ENCODE measurements at places on chromosomes 1 and 21.

DNA sequence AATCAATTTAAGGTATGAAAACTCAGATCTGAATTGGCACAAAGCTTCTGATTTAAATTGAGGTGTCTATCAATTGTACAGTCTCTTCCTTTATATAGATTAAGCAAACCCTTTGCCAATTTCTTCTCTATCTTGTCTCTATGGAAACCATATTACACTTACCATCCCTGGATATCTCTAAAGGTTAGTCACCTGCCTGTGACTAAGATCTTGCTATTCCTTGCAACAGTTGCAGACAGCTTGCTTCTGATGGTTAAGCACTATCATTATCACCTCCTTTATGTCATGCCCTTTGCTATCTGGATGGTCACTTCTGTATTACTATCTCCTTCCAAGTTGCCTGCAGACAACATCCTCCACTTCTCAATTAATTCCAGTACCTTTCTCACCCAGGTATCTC lies 998.6 kb upstream of the B3GALT2 start:
- DNase-seq, result no peak

- no peak for DNase-seq
Measured at GRCh38 chr1:89407360-89407759, 43.5 kb downstream of the GBP6 start.

DNA sequence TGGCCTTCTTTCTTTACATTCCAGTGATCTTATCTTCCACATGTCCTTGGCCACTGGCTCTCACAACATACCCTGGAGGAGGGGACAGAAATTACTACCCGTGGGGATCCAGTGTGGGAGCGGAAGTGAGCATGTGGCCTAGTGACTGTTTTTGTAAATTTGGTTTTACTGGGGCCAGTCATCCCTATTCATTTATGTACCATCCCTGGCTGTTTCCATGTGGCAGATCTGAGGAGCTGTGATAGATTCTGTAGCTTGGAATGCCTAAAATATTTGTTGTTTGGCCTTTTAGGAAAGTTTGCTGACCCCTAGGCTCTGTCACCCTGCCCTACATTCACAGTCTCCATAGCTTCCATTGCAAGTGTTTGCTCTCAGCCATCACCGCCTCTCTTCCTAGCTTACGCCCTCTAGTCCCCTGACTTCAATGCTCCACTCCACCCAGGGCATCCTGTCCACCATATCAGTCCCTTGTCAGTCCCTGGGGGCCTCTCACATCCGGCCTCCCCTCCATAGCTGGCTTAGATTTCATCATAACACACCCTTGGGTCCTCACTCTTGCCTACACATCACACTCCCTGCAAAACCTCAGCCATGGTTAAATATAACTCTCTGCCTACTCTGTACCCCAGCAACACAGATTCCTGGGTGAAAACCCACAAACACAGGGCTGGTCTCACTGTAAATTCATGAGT lies 25.8 kb downstream of the DHCR24 start:
- DNase-seq, result no peak

- no peak for DNase-seq
Measured at GRCh38 chr1:112251766-112252506, 144.1 kb upstream of the CTTNBP2NL start.

DNA sequence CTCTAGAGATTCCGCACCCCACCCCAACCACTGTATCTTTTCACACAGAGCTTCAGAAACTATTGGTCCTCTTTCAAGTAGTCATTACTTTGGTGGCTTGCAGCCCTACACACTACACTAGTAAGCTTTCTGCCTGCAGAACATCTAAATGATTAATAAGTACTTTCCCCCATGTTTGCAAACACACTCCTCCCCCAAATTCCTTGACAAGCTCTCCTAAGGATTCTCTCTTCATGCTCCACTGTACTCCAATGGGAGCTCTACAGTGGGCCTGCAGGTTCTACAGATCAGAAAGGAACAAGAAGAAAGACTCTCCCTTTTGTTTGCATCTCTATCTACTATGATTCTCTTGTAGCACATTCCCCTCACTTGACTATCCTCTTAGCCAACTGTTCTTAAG lies 16.3 kb upstream of the NUF2 start:
- DNase-seq, result no peak

- DNase-seq, result no peak
Measured at GRCh38 chr1:230299191-230300006, 126.7 kb downstream of the PGBD5 start.

GRCh38 chr1:108082001-108082400 lies 117.0 kb upstream of the VAV3 start:
- DNase-seq, result no peak

DNA sequence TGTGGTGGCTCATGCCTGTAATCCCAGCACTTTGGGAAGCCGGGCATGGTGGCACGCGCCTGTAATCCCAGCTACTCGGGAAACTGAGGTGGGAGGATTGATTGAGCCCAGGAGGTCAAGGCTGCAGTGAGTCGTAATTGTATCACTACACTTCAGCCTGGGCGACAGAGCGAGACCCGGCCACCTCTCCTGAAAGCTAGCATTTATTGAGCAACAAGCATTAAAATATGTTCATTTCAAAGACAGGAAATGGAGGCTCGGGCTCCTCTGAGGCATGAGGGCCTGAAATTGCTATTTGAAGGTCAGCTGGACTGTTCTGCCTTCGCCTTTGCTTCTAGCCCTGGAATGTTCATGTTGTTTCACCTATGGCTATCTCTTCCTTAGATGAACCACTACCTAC lies 34.5 kb downstream of the SPATA21 start:
- no peak for DNase-seq

DNA sequence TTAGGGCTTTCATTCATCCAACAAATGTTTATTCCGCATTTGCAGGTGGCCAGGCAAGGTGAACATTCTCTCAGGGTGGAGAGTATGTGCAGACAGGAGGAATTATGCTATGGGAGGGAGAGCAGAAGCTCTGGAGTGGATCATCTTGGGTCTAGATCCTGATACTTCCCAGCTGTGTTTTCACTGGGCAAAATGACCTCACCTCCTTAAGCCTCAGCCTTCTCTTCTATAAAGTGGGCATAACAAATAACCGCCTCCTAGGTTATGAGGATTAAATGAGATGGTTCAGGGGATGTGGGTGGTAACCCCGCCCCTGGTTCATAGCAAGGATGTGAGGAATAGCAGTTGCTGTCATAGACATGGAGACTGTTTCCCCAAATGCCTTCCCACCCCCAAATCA lies 1.7 kb upstream of the TMEM51 start:
- DNase-seq, result no peak

DNA sequence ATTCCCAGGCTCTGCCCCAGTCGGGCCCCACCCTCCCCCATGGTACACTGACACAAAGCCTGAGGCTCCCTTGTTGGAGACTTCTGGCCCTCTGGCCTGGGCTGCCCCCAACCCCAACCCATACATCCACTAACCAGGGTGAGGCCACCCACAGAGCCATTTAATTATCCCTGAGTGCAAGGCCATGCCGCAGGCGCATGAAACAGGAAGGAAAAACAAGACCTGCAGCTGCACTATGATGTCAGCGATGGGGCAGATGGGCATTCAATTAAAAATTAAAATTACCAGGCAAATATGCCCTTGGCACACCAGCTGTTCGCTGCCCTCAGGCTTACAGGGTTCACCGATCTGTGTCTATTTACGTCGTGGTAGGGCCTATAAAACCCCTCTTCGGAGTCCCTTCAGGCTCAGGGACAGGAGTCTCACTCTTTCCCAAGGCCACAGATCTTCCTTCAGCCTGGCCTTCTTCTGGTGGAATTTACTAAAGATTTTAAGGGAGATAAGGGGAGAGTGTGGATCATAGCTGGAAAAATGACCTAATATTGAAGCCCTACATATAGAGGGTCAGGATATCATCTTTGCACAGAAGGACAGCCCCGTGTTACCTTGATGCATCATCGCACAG lies 29.6 kb upstream of the RGS16 start:
- no peak for DNase-seq

GRCh38 chr1:155117610-155118009 lies 10.1 kb upstream of the EFNA1 start:
- no peak for DNase-seq

GRCh38 chr1:95723346-95723745 lies 489.3 kb downstream of the RWDD3 start:
- DNase-seq, result no peak

DNA sequence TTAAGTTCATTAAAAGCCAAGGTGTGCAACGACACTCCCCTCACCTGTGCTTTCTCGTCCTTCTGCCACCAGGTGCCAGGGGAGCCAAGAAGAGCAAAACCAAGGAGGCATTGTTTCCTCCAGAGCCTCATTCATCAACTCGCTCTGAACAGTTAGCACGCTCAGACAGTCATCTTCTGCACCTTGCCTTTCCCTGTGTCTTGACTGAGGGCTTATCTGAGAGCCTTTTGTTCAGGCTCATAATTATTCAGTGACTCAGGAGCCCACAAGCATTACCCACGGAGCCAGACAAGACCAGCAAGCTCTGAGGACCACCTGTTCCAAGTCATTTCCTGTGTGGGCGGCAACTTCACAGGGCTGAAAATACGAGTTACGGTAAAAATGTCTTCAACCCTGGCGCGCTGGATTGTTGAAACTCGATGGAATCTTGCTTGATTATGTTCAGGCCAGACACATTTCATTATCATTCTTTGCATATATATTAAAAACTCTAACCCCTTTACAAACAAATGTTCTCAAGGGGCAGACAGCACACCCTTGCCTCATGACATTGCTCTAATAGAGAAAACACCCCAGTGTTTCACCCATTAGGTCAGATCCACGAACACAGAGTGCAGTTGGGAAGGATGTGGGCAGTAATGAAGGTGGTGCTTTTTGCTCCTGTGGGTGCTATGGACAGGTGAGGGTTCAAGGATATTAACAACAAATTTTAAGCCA lies 89.7 kb upstream of the RUNX1 start:
- peak; percentile 62 for DNase-seq

DNA sequence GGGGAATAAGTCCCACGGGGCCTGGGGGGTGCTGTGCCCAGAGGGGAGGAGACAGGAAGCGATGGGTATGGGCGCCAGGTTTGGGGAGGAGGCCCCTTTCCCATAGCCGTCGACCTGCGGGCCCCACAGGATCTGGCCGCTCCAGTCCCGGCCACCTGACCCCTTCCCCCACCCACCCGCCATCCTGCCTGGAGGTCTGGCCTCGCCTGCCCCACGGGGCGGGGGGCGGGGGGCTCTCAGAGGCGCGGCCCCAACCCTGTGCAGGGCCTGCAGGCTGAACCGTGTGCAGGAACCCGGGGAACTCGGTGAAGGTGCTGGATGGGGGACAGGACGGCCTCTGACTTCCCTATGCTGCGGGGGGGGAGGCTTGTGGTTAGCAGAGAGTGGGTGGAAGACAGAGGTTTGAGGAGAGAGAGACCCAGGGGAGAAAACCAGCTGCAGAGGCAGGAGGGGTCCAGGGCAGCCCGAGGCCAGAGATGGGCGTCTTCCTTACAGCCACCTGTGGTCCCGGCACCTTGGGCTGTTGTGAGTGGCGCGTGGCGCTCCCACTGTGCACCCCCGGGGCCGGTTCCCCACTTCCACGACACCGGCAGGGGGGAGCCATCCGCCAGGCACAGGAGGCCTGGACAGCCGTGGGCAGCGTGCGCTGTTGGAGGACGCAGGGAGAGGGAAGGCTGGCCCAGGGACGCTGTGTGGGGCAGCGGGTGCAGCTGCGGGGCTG lies 2.5 kb upstream of the TNFRSF18 start:
- DNase-seq, result peak; percentile 53

- no peak for DNase-seq
Measured at GRCh38 chr1:42043811-42044210, 109.4 kb upstream of the GUCA2B start.

DNA sequence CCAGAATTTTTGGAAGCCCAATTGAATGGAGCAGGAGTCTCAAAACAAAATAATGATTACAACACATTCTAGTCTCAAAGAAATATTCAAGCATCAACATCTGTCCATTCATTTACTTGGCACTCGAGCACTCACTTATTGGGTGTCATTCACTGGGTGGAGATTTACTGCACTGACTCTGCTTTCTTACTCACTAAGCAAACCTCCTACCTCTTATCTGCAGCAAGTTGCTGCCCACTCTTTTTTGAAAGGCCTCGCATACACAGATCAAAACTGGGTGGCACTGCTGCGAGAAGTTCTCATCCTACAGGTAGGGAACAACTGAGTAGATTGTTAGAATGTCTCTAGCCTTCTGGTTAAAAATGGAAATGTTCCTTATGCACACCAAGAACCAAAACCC lies 18.0 kb downstream of the RHBDL2 start:
- no peak for DNase-seq

DNA sequence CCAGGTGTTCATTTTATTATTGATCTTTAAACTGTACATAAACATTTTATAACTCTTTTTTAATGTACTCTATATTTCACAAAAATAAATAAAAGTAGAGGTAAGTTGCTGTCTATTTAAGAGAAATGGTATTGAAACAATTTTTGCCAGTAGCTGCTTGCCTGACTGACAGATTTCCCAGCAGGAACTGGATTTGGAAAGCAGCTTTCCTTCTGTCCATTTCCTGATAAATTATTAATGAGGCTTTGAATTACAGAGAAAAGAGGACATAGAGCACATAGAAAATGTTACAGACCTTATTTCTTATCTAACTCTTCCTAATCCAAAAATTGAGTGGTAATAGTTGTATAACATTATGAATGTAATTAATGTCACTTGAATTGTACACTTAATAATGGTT lies 79.7 kb upstream of the BCL10 start:
- no peak for DNase-seq

- DNase-seq, result no peak
Measured at GRCh38 chr1:209219791-209220524, 363.6 kb upstream of the CAMK1G start.

- DNase-seq, result no peak
Measured at GRCh38 chr1:66833112-66833511, 32.0 kb upstream of the INSL5 start.

DNA sequence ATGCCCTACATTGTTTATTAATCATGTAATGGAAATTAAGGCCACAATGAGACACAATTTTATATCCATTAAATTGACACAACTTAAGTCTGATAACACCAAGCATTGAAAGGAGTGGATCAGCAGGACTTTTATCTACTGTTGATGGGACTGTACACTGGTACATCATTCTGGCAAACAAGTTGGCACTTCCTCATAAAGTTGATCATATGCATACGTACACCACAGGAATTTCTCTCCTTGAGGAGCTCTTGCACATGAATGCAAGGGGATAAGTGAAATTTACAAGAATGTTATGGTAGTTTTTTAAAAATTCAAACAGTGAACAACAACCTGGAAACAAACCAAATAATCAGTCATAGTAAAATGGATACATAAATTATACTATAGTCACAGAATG lies 20.1 kb downstream of the RAVER2 start:
- no peak for DNase-seq
